ENCODE measurements at places on chromosomes 5 and 9.

DNA sequence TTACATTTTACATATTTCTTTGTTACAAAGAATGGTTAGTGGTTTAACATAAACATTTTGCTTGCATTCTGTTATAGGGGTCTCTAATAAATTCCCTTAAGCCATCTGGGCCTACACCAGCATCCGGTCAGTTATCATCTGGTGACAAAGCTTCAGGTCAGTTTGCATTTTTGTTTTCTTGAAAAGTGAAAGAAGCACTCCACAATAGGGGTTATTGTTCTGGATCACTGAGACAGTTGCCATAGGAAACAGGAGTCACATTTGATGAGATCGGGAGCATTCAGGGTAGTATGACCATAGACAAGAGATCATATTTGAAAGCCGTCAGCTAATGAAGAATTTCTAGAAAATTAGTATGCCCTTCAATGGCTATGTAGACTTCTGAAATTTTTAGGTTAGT lies 63.6 kb downstream of the NUP214 start:
- no peak for DNase-seq

- no peak for DNase-seq
Measured at GRCh38 chr5:37889612-37890317, 49.9 kb upstream of the GDNF start.

- no peak for DNase-seq
Measured at GRCh38 chr5:54693936-54694657, 176.5 kb downstream of the SNX18 start.

GRCh38 chr5:83321483-83322055 lies 150.0 kb upstream of the VCAN start:
- no peak for DNase-seq

- no peak for DNase-seq
Measured at GRCh38 chr5:134275822-134276221, 49.9 kb upstream of the PPP2CA start.

DNA sequence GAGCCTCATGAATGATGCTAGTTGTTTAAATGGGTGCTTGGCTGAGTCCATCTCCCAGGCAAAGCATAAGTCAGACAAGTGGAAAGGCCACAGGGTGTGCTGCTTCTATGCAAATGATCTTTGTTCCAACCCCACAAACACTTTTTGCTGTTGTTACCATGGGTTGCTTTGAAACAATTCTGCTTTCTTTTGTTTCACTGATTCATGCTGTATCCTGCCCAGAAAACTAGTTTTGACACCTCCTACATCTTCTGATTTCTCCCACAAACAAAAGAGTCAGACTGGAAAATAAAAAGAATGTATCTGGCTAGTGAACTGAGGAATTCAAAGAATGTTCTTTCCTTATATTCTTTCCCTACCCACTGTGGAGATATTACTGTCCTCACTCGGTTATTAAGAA lies 298.6 kb downstream of the DIRAS2 start:
- no peak for DNase-seq

GRCh38 chr5:124755041-124755440 lies 8.6 kb upstream of the ZNF608 start:
- DNase-seq = no peak

DNA sequence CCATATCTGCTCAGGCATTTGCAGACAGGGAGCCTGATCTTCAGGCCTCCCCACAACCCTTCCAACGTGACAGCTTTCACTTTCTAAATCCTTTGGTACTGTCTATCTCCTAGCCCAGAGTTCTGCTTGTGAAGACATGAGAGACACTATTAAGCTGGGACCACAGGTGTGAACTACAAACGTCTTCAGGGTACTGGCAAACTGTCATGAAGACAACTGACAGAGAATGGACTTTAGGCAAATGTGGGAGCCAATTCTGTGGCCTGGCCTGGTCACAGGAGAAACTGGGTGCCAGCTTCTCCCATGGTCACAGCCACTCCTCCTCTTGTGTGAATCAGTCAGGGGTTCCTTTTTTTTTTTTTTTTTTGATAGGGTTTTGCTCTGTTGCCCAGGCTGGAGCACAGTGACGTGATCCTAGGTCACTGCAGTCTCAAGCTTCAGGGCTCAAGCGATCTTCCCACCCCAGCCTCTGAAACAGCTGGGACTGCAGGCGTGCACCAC lies 10.4 kb downstream of the TRIM14 start:
- peak; percentile 52 for DNase-seq

DNA sequence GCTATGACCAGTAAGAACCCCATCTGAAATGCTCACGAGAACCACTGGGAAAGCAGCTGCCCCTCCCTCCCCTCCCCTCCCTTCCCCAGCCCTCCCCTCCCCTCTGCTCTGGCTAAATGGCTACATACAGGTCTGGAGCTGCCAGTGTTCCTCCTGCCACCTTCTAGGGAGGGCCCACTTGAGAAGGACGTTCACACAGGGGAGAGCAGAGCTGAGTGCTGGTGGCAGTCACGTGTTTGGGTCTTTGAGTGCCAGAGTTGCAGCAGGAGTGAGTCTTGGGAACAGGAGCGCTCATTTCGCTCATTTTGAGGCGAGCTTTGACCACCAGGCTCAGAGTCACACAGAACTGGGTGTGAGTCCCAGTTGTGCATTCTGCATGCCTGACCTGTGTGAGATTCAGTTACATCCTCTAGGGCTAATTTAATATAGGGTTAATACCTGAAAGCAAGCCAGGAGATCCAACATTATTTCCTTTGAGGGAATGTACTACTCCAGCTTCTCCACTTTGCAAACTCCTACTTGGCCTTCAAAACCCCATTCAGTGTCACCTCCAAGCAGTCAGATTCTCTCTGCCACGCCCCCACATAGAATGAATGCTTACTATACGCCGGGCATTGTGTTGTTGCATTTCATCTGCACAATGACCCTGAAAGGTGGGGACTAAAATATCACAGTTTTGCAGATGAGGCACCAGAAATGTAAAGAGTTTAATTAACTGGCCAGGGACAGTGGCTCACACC lies 25.1 kb downstream of the CPLX2 start:
- no peak for DNase-seq

DNA sequence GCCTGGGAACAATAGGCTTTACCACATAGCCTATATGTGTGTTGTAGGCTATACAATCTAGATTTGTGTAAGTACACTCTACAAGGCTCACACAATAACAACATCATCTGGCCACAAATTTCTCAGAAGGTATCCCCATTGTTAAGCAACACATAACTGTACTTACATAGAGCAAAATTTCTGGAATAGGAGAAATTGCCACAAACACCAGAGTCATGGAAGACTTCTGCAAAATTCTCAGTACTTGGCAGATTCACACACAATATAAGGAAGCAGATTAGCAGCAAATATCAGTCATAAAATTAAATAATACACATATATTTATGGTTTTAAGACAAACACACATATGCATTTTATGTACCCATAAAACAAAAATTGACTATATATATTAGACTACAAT lies 16.4 kb downstream of the GNAQ start:
- no peak for DNase-seq

DNA sequence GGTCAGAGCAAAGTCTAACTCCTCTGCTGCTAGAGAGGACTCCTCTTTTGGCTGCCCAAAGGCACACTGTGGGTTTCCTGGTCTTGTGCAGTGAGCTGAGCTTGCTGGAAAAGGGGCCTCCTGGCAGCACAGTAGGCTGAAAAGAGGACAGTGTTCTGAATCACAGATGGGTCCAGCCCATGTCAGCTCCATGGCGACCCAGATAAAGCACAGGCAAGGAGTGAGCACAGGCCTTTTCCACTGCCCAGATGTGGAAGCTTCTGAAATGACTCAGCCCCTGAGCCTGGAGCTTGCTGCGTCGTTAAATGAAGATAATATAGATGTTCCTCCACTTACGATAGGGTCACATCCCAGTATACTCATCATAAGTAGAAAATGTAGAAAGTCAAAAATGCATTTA lies 8.1 kb downstream of the CCDC180 start:
- DNase-seq = no peak

DNA sequence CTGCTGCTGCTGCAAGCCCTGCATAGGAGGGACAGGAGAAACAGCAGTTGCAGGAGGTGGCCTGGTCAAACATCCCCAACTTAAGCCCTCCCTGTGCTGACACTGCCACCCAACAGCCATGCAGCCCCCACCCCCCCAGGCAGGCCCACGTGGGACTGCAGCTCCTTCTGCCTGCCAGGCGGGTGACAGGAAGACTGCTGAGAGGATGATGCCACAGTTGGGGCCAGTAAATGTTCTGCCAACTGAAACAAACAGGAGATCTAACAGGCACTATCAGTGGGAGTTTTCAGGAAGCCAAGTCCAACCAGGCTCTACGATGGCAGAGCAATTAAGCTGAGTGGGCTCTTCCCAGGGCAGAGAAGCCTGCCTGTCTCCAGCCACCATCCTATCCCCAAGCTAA lies 31.1 kb downstream of the DIRAS2 start:
- DNase-seq = no peak

GRCh38 chr5:151688436-151688835 lies 1.7 kb upstream of the SPARC start:
- DNase-seq = no peak

Measured in effector memory CD8-positive, alpha-beta T cell (primary cell).